ENCODE measurements at places on chromosomes 11 and 22. TPM values are rescaled to one million over a fixed set of nuclear protein-coding genes. Genes with fewer than 3 reads are reported as not detected.

GRCh38 chr11:95461348-95461747, 230.3 kb upstream of the SESN3 start:
- H3K4me1 ChIP-seq, result no peaks in the 10 kb centered on the region
- H3K27ac ChIP-seq, result peak overlapping the region; percentile 8
- no peaks in the 10 kb centered on the region for H3K27me3 ChIP-seq
- no peak for DNase-seq
- no peak overlapping the region for H3K4me3 ChIP-seq
- H3K36me3 ChIP-seq, result no peaks in the 10 kb centered on the region

- no peaks in the 10 kb centered on the region for H3K27me3 ChIP-seq
- peaks cover 18% of the 10 kb centered on the region for H3K36me3 ChIP-seq
- DNase-seq, result no peak
- peak overlapping the region; percentile 100 for H3K27ac ChIP-seq
- H3K4me3 ChIP-seq, result peak overlapping the region; percentile 99
These were observed 1.5 kb downstream of the APOL6 start for GRCh38 chr22:35649636-35650250.

GRCh38 chr22:25282346-25282670, 62.9 kb downstream of the CRYBB2 start:
- H3K27me3 ChIP-seq, result peaks cover 73% of the 10 kb centered on the region
- H3K4me3 ChIP-seq, result peak overlapping the region; percentile 13
- H3K36me3 ChIP-seq, result peaks cover 4% of the 10 kb centered on the region

- H3K27ac ChIP-seq, result no peak overlapping the region
- peak; percentile 23 for DNase-seq
- peaks cover 17% of the 10 kb centered on the region for H3K4me1 ChIP-seq
- H3K27me3 ChIP-seq, result peaks cover 22% of the 10 kb centered on the region
- peak overlapping the region; percentile 78 for H3K4me3 ChIP-seq
- peaks cover 2% of the 10 kb centered on the region for H3K36me3 ChIP-seq
These were observed 705 bp downstream of the CLDN5 start for GRCh38 chr22:19523240-19524169.

GRCh38 chr11:13315517-13316432, 38.2 kb downstream of the BMAL1 start:
- H3K36me3 ChIP-seq, result peaks cover 9% of the 10 kb centered on the region
- peaks cover 76% of the 10 kb centered on the region for H3K4me1 ChIP-seq
- no peak for DNase-seq
- H3K4me3 ChIP-seq, result no peak overlapping the region
- H3K27me3 ChIP-seq, result no peaks in the 10 kb centered on the region
- no peak overlapping the region for H3K27ac ChIP-seq

The BIRC3 gene
- total RNA-seq, result 155 TPM

The IL18 gene
- total RNA-seq, result not detected

DNA sequence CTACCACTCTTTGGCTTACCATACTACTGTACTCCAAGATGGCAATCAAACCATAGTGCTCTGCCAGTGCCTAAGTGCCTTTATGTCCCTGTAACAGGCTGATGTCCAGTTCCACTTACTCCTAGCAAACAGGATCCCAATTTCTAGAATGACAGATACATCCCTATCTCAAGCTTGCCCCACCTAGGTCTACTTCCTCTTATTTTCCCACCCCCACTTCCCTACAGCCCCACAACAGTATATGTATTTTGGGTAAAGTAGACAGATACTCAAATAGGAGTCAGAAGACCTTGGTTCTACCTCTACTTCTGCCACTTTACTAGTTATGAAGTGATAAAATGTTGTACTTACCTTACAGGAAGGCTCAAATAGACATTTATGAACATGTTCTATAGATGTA, 24.1 kb downstream of the SIK3 start:
- H3K4me1 ChIP-seq, result peaks cover 47% of the 10 kb centered on the region
- no peak for DNase-seq
- H3K36me3 ChIP-seq, result peaks cover 1% of the 10 kb centered on the region
- peak overlapping the region; percentile 88 for H3K27ac ChIP-seq
- H3K27me3 ChIP-seq, result no peaks in the 10 kb centered on the region

GRCh38 chr11:133385781-133386180, 146.5 kb downstream of the OPCML start:
- H3K4me3 ChIP-seq, result no peak overlapping the region
- no peaks in the 10 kb centered on the region for H3K4me1 ChIP-seq
- H3K36me3 ChIP-seq, result no peaks in the 10 kb centered on the region
- no peaks in the 10 kb centered on the region for H3K27me3 ChIP-seq

The CHRDL2 gene
- not detected for total RNA-seq

The LIPT2 gene
- 5.1 TPM for total RNA-seq

DNA sequence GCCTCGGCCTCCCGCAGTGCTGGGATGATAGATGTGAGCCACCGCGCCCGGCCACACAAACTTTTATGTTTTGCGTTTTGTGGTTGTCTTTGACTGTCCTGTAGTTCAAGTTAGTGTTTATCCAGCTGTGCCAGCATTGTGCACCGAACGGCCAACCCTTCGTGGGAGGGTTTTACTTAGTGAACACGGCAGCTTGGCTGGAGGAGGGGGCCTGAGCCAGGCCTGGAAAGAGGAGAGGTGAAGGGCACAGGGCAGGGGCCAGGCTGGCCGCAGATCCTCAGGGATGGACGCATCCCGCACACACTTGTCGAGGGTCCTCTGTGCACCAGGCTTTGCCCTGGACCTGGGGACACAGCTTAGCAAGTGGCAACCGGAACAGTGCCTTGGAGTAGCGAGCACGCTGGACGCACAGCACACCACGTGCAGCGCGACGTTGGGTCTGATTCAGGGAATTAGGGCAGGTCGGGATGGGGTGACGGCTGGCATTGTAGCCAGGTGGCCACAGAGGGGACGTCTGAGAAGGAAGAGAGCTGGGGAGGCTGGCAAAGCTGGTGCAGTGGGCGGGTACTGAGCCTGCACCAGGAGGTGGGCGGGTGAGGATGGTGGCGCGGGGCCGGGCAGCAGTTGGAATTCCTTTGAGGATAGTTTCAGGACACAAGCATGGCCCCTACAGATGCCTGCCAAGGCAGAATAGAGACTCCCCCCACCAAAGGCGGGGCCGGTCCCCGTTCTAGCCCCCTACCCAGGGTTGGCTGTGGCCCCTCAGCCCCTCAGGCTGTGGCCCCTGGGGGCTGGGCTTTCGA, 13.4 kb downstream of the EPS8L2 start:
- peaks cover 25% of the 10 kb centered on the region for H3K27me3 ChIP-seq
- H3K36me3 ChIP-seq, result peaks cover 4% of the 10 kb centered on the region
- peaks cover 11% of the 10 kb centered on the region for H3K4me1 ChIP-seq
- DNase-seq, result no peak
- peak overlapping the region; percentile 59 for H3K4me3 ChIP-seq

The ACCS gene
- 14.8 TPM for total RNA-seq

- H3K36me3 ChIP-seq, result no peaks in the 10 kb centered on the region
- peaks cover 10% of the 10 kb centered on the region for H3K27me3 ChIP-seq
- DNase-seq, result no peak
- no peak overlapping the region for H3K27ac ChIP-seq
These were observed 41.4 kb downstream of the WNT7B start for GRCh38 chr22:45935573-45935972.

GRCh38 chr11:78841456-78842060, 266.9 kb upstream of the NARS2 start:
- H3K36me3 ChIP-seq, result no peaks in the 10 kb centered on the region
- no peak overlapping the region for H3K27ac ChIP-seq
- no peak overlapping the region for H3K4me3 ChIP-seq
- H3K27me3 ChIP-seq, result peaks cover 16% of the 10 kb centered on the region
- DNase-seq, result no peak
- no peaks in the 10 kb centered on the region for H3K4me1 ChIP-seq

The ETS1 gene
- total RNA-seq, result 713 TPM

- H3K27me3 ChIP-seq, result no peaks in the 10 kb centered on the region
- peak overlapping the region; percentile 71 for H3K27ac ChIP-seq
- no peak for DNase-seq
These were observed 983 bp downstream of the NARS2 start for GRCh38 chr11:78573681-78574080.

DNA sequence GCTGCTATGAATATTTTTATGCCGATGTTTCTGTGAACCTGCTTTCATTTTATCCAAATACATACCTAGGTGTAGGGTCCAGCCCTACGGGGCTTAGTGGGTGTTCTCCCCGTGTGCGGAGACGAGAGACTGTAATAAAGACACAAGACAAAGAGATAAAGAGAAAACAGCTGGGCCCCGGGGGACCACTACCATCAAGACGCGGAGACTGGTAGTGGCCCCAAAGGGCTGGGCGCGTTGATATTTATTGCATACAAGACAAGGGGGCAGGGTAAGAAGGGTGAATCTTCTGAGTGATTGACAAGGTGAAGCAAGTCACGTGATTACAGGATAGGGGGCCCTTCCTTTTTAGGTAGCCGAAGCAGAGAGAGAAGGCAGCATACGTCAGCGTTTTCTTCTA, 920.1 kb downstream of the BRD1 start:
- peaks cover 44% of the 10 kb centered on the region for H3K27me3 ChIP-seq
- no peaks in the 10 kb centered on the region for H3K36me3 ChIP-seq
- H3K4me1 ChIP-seq, result no peaks in the 10 kb centered on the region
- no peak overlapping the region for H3K27ac ChIP-seq
- no peak for DNase-seq

- H3K27me3 ChIP-seq, result no peaks in the 10 kb centered on the region
- H3K27ac ChIP-seq, result peak overlapping the region; percentile 81
- no peak for DNase-seq
- peak overlapping the region; percentile 90 for H3K4me3 ChIP-seq
These were observed 332 bp upstream of the HMGXB4 start for GRCh38 chr22:35257002-35257320.

The MIOX gene
- total RNA-seq, result 3.4 TPM

DNA sequence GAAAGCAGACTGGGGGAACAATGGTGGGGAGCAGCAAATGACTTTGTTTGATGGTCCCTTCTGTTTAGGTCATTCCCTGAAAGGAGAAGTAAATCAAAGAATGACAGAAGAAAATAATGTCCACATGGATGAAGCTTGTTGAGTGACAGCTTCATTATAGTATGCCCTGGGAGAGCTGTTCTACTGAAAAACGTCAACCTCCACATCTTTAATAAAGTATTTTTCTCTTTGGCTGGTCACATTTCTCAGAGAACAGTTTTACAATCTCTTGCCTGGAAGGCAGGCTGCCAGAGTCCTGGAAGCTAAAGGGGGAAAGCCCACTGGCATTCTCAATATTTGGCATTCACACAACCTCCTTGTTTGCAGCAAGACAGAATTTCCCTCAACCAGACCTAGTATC, 287.9 kb downstream of the SWAP70 start:
- no peaks in the 10 kb centered on the region for H3K27me3 ChIP-seq
- no peaks in the 10 kb centered on the region for H3K36me3 ChIP-seq
- H3K4me3 ChIP-seq, result no peak overlapping the region
- no peaks in the 10 kb centered on the region for H3K4me1 ChIP-seq
- DNase-seq, result no peak

DNA sequence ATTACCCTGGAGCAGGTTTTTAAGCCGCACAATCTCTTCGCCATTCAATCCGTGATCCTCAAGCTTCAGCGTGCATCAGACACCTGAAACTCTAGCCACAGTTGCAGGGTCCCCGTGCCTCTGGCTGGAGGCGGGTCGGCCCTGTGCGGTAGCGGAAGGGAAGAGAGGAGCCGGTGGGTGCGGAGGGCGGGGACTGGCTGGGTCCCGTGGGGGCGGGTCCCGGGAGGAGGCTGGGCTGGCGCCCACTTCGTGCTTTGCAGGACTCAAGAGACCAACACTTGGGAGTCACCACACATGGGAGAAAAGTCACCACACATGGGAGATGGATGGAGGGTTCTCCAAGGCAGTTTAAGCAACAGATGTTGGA, 772 bp downstream of the C22orf15 start:
- peak; percentile 67 for DNase-seq
- no peaks in the 10 kb centered on the region for H3K36me3 ChIP-seq
- peak overlapping the region; percentile 59 for H3K4me3 ChIP-seq
- H3K27ac ChIP-seq, result no peak overlapping the region
- H3K27me3 ChIP-seq, result no peaks in the 10 kb centered on the region

- no peaks in the 10 kb centered on the region for H3K36me3 ChIP-seq
- H3K27ac ChIP-seq, result no peak overlapping the region
- DNase-seq, result no peak
- H3K4me1 ChIP-seq, result no peaks in the 10 kb centered on the region
These were observed 654.6 kb upstream of the API5 start for GRCh38 chr11:42657169-42657568.

DNA sequence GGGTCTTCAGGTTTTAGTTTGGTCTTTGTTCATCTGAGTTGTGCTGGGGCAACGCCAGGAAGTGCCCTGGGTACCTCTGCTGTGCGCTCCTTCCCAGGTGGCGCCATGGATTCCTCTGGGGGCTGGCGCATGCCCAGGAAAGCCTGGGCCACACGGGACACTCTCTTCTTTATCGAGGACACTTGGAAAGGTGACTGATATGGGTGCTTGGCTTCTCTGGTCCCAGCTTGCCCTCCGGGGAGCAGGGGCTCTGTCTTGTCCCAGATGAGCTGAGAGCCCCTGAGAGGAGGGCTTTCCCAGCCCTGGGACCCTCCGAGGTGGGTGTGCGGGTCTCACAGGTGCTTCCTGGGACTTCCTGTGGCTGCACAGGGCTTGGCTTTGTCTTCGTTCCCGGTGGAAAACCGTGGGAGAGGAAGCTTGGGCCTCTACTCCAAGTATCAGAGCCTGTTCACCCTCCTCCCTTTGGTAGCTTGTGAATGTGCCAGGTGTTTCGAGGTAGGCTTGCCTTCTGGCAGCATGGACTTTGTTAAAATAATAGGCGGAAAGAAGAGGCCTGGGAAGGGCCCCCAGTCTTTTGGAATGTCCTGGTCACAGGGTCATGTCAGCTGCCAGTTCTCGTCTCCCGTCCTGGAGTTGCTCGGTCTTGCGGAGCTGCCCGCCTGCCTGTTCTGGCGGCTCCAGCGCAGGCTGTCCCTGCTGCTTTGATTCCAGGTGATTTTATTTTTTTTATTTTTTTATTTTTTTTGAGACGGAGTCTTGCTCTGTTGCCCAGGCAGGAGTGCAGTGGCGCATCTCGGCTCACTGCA, 10.1 kb upstream of the NEAT1 start:
- H3K4me3 ChIP-seq, result no peak overlapping the region
- no peaks in the 10 kb centered on the region for H3K27me3 ChIP-seq
- H3K27ac ChIP-seq, result no peak overlapping the region
- no peak for DNase-seq
- H3K4me1 ChIP-seq, result peaks cover 20% of the 10 kb centered on the region

- H3K4me1 ChIP-seq, result no peaks in the 10 kb centered on the region
- DNase-seq, result no peak
- H3K27ac ChIP-seq, result no peak overlapping the region
- H3K36me3 ChIP-seq, result no peaks in the 10 kb centered on the region
- H3K4me3 ChIP-seq, result no peak overlapping the region
These were observed 418.6 kb downstream of the FAM181B start for GRCh38 chr11:82315093-82315492.
